ENCODE measurements at places on chromosomes 12 and 14. TPM values are rescaled to one million over a fixed set of nuclear protein-coding genes. Genes with fewer than 3 reads are reported as not detected.

THAP2 gene
- total RNA-seq, result 10.1 TPM

DCN gene
- 1,241 TPM for total RNA-seq

PDZRN4 gene
- total RNA-seq, result not detected

ANKRD33 gene
- not detected for total RNA-seq

PIWIL1 gene
- not detected for total RNA-seq

ASIC1 gene
- 0.71 TPM for total RNA-seq

CACNB3 gene
- total RNA-seq, result 13.2 TPM

SIX6 gene
- not detected for total RNA-seq

CLEC4C gene
- not detected for total RNA-seq

AMDHD1 gene
- total RNA-seq, result 0.42 TPM

ART4 gene
- 1.6 TPM for total RNA-seq

NRXN3 gene
- 0.84 TPM for total RNA-seq
